ENCODE measurements at places on chromosomes 1 and 21.

- no peak for DNase-seq
Measured at GRCh38 chr1:1915911-1916840, 1.1 kb downstream of the CALML6 start.

- DNase-seq, result no peak
Measured at GRCh38 chr1:203124546-203125317, 2.8 kb upstream of the ADORA1 start.

GRCh38 chr1:23848673-23849616, 19.1 kb downstream of the FUCA1 start:
- no peak for DNase-seq

- DNase-seq, result no peak
Measured at GRCh38 chr1:234621657-234622335, 11.8 kb upstream of the IRF2BP2 start.

- DNase-seq, result peak; percentile 61
Measured at GRCh38 chr1:204513117-204513716, 3.0 kb upstream of the MDM4 start.

DNA sequence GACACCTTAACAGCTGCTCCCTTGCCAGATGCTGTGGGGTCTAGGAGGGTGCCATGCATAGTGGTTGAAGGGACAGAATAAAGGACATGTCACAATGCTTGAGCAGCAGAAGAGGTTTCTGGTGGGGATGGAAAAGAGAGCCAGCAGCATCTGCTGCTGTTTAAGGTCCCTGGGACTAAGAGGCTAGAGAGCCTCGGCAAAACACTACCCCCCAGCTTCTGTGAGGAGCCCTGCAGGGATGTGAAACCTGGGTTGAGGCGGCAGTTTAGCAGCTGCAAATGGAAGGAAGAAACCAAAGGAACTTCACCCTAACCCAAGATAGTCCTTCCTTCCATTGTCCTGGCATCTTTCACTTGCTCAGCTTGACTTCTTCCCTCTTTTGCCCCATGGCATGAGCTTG, 39.4 kb downstream of the PLXNA2 start:
- no peak for DNase-seq

DNA sequence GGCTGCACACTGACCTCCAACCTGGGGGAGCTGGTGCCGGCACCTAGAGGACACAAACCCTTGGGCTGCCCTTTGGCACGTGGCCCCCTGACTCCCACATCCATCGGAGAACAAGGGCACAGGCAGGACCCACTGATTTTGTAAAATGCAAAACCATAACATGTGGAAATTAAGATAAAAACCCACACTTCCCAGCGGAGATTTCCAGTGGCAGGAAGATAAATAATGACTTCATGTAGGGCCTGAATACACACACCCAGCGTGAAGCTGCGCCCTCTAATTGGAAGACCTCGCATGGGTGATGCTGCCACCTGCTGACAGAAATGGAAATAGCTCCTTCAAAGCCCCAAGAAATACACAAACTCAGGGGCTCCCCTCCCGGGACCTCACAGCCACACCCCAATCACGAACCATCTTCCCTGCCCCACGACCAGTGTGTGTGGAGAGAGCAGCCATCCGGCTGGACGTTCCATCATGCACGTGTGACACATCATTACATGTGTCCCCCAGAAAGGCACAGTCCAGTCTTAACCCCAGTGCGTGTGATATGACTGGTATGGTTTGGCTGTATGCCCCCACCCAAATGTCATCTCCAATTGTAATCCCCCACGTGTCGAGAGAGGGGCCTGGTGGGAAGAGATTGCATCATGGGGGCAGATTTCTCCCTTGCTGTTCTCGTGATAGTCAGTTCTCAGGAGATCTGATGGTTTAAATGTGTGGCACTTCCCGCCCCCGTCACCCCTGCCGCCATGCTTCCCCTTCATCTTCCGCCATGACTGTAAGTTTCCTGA, 5.7 kb upstream of the TPRG1L start:
- DNase-seq, result peak; percentile 63

- DNase-seq, result peak; percentile 54
Measured at GRCh38 chr1:24391882-24392603, 21.5 kb downstream of the STPG1 start.

GRCh38 chr1:156627313-156627880, 8.2 kb downstream of the HAPLN2 start:
- no peak for DNase-seq

DNA sequence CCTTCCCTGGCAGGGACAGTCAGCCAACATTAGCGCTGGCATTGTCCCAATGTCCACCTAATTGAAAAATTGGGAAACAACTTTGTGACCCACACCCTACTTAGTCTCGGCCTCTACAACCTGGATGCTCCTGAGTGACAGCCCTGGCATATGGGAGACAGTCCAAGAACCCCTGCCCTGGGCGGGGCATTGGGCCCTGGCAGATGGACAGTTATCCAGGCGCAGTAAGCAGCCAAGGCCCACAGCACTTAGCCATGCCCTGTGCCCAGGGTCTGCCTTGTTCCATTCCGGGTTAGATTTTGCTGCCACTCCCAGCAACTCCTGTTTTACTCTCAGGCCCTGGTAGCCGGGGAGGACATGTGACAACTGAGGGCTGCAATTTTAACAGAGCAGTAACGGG, 50.3 kb downstream of the NFASC start:
- DNase-seq, result no peak

- no peak for DNase-seq
Measured at GRCh38 chr1:199701726-199702125, 325.8 kb upstream of the NR5A2 start.

GRCh38 chr21:45359451-45360217, 45.3 kb upstream of the COL18A1 start:
- no peak for DNase-seq

DNA sequence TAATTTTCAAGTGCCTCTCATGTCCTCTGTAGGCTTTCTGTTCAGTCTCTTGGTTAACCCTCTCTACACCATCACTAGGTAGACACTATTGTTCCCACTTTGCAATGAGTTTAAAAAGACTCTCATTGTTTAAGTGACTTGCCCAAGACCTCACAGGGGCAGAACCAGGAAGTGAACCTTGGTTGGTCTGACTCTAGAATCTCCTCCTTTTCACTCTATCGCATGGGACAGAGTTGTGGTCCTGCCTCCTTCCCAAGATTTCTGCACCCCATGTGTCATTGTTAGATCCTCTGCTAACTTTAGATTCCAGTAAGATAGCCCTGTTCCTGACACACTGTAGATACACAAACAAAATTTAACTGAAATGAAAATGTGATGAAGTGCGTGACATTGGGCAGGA, 481.7 kb upstream of the USP24 start:
- DNase-seq, result no peak

DNA sequence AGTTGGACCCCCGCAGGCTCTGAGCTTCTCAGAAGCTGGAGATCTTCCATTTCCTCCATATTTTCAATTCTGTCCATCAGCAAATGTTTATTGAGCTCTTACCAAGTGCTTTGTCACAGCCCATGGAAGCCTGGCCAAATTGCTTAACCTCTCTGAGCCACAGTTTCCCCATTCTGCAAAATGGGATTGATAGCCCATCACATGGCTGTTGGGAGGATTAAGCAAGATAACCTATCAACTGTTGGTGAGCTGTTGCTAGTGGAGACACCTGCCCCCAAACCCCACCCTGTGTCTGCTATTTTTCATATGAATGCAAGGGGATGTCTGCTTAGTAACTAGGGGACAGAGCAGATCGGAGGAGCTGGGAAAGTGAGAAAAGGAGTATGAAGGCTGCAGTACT, 38.3 kb downstream of the CD34 start:
- DNase-seq, result no peak

- no peak for DNase-seq
Measured at GRCh38 chr1:30012455-30013440, 710.6 kb downstream of the MATN1 start.

DNA sequence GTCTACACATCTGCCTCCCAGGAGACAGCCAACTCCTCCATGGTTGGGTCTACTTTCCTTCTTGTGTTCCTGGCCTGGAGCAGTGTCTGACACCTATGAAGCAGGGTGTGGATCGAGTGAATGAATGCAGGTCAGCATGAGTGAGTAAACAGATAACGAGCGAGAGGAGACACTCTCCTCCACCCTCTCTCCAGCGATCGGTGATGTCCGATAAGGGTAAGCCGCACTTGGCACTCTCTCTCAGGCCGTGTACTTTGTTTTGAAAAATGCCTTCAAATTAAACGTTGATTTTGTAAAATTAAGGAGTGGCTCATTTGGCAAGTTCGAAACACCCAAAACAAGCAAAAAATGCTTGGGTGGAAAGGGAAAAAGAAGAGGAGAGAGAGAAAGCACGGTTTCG, 43.8 kb upstream of the DMRTB1 start:
- no peak for DNase-seq

DNA sequence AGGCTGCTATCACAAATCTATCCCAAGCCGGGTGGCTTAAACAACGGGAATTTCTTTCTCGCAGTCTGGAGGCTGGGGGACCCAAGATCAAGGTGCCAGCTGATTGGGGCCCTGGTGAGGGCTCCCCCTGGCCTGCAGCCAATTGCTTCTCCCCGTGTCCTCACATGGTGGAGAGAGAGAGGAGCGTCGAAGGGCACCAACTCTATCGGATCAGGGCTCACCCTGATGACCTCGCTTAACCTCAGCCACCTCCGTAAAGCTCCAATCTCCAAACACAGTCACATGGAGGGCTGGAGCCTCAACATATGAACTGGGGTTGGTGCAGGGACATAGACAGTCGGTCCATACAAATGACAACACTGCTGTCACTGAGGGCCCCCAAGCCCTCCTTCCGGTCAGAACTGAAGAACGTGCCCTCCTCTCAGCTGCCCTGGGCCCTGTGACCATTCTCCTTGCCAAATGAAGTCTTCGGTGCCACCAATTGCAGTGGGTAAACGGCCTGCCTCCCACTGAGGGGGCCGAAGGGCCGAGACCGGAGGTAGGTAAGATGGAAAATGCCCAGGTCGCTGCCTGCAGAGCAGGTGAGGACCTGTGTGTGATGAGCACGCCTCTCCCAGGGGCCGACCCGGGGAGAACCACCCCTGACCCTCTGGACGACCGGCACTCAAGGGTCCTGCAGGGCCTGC, 211.0 kb downstream of the TOMM20 start:
- DNase-seq, result no peak

GRCh38 chr1:203481196-203481595, 5.6 kb downstream of the PRELP start:
- DNase-seq, result no peak

DNA sequence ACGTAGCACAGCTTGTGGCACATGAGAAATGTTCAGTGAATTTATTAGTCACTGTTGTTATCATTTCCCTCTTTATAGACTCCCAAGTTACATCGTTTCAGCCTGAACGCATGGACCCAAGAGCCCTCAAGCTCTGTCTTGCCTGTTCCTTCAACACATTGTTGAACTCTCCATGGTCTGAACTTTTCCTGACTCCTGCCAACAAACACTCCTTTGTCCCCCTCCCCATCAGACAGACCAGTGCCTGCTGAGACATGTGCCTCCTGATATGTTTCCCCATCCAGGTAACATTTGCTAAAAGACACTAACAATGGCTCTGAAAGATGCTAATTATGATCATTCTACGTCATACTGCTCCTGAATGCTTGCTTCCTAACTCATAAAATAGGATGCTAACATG, 108.7 kb upstream of the NFIA start:
- DNase-seq, result no peak

- no peak for DNase-seq
Measured at GRCh38 chr1:37797750-37798345, 4.2 kb downstream of the MANEAL start.

DNA sequence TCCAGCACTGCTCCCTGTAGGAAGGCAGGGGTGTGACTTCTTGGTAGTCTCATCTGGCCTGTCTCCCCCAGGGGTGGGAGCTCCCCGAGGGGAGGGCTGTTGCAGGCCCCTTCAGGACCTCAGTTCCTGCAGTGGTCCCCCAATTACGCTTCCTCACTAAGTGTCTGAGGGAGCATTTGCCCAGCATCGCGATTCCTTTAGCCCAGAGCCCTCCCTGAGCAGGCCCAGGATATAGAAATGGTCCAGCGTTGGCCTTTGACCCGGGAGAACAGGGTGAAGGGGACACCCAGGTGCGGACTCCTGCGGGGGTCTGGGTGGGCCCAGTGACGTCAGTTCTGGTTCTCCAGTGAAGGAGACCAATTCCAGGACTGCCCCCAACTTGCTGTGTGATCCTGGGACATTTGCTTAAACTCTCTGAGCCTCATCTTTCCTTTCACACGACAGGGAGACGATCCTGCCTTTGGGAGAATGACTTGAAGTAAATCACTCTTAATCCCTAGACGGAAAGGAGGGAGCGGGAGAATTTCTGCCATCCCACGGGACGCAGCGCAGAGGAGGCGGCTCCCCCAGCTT, 32.6 kb upstream of the BTG2 start:
- DNase-seq, result no peak

DNA sequence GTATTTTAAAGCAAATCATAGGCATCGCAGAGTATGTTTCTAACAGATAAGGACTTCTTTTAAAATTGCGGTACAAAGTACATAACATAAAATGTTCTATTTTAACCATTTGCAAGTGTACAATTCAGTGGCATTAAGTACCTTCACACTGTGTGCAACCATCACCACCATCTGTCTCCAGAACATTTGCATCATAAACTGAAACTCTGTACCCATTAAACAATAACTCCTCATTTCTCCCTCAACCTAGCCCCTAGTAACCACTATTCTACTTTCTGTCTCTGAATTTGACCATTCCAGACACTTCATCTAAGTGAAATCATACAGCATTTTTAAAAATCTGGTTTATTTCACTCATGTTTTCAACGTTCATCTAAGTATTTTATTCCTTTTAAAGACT, 16.6 kb upstream of the ATF3 start:
- DNase-seq, result no peak

Data from CD4-positive, alpha-beta T cell (primary cell).